SK-N-DZ (cell line): ENCODE measurements at places on chromosomes 2 and 18.

DNA sequence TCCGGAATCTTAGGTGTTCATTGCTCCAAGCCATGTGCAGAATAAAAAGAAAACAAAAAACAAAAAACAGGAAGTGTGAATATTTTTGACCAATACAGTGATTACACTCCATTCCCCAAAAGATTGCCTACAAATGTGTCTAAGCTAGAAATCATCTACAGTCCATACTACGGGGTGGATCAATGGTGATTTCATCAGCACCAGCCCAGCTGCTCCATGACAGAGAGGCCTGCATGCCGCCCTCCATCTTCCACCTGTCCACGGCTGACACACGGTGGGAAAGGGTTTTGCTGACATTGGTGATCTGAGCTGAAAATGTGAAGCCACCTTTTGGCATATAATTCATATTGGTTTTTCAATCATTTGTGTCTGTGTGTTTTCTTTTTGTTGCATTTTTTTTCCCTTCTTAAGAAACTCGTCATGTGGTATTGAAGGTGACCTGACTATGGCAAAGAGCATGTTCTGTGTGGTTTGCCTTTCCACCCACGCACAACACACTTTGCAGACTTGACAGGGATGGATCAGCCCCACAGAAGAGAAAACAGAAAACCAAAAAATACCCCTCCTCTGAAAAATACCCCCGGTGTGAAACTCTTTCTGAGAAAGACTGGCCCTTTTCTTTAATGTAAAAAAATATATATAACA lies 533.1 kb downstream of the RNF144A start:
- no peak for DNase-seq

DNA sequence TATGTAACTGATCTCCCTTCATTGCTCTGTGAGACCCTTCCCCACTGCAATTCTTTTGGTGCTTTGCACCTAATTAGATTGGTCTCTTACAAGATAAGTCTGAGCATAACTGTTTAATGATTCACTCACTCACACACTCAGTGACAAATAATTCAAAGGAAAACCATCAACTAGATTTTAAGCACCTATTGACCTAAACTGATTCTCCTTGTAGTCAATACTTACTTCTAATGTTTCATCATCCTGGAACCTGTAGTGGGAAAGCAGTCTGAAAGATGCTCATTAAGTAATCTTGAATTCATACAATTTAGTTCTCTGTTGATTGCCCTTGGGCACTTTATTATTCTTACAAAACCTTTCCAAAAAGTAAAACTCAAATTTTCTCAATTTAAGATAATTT lies 74.3 kb upstream of the COL5A2 start:
- DNase-seq = peak; percentile 4

GRCh38 chr2:197556456-197556855 lies 40.6 kb downstream of the MOB4 start:
- DNase-seq = no peak

DNA sequence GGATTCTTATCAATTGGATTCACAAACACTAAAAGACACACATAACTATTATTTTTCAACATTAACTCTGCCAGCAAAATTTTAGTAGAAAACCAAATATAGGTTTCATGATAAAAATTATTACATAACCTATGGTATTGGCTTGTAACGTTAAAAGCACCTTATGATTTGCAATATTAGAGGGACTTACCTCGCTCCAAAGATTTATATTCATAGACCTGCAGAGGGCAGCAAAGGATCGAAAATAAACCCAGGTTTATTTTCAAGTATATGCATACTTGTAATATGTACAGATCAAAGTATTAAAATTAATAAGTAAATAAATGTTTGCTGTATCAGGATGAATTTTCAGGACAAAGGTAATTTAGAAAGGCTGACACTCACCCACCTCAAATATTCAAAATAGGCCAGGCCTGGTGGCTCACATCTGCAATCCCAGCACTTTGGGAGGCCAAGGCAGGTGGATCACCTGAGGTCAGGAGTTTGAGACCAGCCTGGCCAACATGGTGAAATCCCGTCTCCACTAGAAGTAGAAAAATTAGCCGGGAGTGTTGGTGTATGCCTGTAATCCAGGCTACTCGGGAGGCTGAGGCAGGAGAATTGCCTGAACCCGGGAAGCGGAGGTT lies 45.3 kb downstream of the LRPPRC start:
- peak; percentile 20 for DNase-seq

- no peak for DNase-seq
These were observed 104.8 kb upstream of the VRK2 start for GRCh38 chr2:57941816-57942215.

GRCh38 chr18:76881744-76882143 lies 59.4 kb downstream of the ZNF236 start:
- DNase-seq = no peak

DNA sequence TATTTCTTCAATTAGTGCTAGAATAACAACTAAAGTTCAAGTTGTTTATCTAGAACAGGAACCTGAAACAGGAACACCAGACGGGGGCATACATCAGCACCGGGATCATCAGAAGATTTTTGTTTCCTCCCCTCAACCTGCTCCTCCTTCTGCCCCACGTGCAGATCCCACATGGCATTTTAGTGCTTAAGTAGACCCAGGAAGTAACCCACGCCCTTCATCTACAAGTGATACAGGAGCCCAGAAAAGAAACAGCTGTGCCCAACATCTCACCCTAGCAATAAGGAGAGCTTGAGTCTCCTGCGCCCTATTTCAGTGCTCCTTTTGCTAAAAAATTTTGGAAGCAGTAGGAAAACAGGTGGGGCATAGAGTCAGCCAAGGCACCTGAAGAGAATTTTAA lies 5.2 kb downstream of the ZNF385B start:
- no peak for DNase-seq

DNA sequence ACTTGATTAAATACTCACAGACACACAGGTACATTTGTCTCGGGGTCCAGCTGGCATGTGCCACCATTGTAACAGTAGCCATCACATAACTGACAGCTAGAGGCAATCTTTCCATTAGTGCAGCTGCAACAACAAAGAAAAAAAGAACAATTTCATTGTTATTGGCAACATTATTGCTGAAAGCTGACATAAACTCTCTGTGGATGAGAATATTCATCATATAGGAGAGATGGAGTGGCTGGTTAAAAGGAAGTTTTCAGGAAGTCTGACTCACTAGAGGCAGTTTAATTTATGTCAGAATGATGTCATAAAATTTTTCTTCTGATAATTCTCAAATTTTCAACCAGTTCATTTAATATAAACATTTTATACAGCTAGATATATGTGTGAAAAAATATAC lies 1490.0 kb upstream of the NXPH2 start:
- DNase-seq = no peak

GRCh38 chr18:76451396-76452331 lies 43.4 kb downstream of the ZNF516 start:
- DNase-seq = no peak

DNA sequence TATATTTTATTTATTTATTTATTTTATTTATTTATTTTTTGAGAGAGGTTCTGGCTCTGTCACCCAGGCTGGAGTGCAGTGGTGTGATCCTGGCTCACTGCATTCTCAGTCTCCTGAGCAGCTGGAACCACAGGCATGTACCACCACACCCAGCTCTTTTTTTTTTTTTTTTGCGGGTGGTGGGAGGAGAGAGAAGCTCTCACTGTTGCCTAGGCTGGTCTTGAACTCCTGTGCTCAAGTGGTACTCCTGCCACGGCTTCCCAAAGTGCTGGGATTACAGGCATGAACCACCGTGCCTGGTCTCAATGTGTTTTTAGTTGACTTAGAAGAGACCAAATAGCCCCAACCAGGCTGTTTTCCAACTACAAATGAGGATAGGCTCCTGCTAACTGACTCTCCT lies 80.7 kb downstream of the PDCL3 start:
- no peak for DNase-seq

GRCh38 chr2:186477790-186478189 lies 8.3 kb upstream of the ZC3H15 start:
- DNase-seq = no peak

- DNase-seq = no peak
These were observed 205.1 kb downstream of the DNAH7 start for GRCh38 chr2:195863564-195863963.

GRCh38 chr2:39326644-39327043 lies 82.9 kb upstream of the CDKL4 start:
- no peak for DNase-seq

GRCh38 chr2:33158482-33159003 lies 211.8 kb downstream of the LTBP1 start:
- no peak for DNase-seq

DNA sequence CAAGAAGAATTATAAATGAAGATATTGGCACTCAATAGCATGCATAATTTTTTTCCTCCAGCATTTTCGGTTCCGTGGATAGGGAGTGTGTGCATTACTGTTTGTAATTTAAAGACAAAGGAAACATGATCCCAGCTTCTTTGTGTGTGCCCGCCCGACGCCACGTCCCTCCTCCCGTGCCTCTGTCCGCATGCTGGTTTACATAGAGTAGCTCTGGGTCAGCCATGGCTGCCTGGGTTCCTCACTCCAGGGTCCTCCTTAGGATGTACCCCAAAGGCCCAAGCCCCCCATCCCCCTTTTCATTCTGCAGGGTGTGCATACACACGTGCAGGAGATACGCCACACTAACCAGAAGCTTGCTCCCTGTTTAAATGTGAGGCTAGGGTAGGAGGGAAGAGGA lies 214.7 kb downstream of the KLHL29 start:
- DNase-seq = no peak

DNA sequence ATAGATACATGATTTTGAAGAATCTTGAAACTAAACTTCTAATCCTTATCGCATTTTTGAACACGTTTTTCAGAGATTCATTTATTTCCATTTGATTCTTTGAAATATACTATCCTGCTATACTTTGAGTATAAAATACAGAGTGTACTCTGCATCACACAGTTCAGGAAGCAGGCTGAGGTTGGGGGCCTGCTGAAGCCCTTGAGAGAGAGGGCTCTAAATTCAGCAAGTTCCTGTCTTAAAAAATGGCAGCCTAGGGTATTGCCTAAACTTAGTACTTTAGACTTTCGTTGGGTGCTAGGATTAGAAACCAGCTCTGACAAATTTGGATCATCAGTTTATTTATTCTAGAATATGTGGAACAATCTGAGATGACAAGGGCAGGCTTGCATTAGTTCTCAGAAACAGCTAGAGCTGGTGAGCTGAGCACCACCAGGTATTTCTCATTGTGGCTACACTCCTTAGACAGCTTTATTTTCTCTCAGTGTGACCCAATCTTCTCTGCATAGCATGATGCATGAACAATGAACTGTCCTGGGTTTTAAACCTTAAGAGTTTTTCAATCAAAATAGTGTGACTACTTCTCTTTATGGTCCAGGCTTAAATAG lies 49.1 kb downstream of the TFPI start:
- no peak for DNase-seq

GRCh38 chr2:149861034-149861433 lies 273.5 kb upstream of the MMADHC start:
- DNase-seq = no peak

- DNase-seq = no peak
These were observed 568.7 kb downstream of the METTL4 start for GRCh38 chr18:2002604-2003003.

DNA sequence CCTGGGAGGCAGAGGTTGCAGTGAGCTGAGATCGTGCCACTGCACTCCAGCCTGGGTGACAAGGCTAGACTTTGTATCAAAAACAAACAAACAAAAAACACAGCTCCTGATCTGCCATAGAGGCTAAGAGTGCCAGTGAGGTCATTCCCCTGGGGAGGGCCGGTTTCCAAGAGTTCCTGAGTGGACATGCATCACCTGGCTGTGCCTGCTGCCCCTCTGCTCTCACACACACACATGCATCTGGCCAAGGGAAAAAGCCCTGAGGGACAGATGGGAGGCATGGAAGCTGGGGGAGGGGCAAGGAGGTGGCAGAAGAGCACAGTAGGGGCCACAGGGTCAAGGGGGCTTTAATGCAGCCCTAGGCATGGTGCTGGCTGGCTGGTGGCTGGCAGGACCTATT lies 60.4 kb downstream of the ZBTB7C start:
- no peak for DNase-seq
